Stimulated activated CD8-positive, alpha-beta memory T cell treated with anti-CD3 and anti-CD28 coated beads, Interleukin-15, amount 100 ng/mL, for 24 hours (primary cell): ENCODE measurements at places on chromosomes 6 and 20.

DNA sequence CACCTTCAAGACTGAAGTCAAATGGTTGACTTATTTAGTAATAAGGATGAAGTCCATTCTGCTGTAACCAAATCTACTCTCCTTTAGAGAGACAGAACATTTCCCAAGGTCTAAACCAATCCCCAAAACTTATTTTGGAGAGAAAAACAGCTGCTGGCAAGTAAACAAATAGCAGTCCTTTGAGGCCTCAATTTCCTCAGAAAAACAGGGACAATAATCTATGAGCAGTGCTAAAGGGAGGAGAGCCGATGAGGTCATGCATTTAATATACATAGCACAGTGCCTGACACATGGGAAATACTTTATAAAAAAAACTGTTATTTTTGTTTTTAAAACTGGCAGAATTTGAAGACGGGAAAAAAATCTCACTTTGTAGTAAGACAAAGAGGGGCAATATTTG lies 526.0 kb downstream of the EPM2A start:
- no peak for DNase-seq

- DNase-seq, result no peak
Observed at GRCh38 chr6:134152767-134153485, 100.5 kb upstream of the SLC2A12 start.

- DNase-seq, result no peak
Observed at GRCh38 chr6:113529196-113529595, 327.9 kb upstream of the MARCKS start.

DNA sequence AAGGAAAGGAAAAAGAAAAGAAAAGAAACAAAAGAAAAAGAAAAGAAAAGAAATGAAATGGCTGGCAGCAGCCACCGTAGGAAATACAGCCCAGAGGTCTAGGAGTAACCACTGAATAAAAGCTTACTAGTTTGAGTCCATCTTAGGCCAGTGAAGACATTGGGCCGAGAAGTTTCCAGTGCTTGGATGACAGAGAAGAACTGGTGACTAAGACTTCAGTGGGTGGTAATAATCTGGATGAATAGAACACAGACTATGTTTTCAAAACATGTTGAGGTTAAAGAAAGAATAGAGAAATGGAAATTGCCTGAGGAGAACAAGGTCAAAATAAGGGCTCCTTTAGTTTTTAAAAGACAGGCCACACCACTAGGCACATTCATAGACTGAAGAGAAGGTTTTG lies 198.8 kb downstream of the ATXN1 start:
- no peak for DNase-seq

GRCh38 chr6:14326774-14327173 lies 209.2 kb downstream of the CD83 start:
- no peak for DNase-seq

- no peak for DNase-seq
Observed at GRCh38 chr20:37475252-37475651, 45.8 kb upstream of the NNAT start.

- DNase-seq, result no peak
Observed at GRCh38 chr20:62064770-62065673, 659 bp downstream of the TAF4 start.
